ENCODE measurements at places on chromosomes 5 and 9.

- H3K4me1 ChIP-seq: peaks cover 28% of the 10 kb centered on the region
- no peaks in the 10 kb centered on the region for H3K27me3 ChIP-seq
- H3K4me3 ChIP-seq: no peak overlapping the region
- DNase-seq: no peak
Measured at GRCh38 chr5:177526191-177526590, 9.4 kb upstream of the DDX41 start.

DNA sequence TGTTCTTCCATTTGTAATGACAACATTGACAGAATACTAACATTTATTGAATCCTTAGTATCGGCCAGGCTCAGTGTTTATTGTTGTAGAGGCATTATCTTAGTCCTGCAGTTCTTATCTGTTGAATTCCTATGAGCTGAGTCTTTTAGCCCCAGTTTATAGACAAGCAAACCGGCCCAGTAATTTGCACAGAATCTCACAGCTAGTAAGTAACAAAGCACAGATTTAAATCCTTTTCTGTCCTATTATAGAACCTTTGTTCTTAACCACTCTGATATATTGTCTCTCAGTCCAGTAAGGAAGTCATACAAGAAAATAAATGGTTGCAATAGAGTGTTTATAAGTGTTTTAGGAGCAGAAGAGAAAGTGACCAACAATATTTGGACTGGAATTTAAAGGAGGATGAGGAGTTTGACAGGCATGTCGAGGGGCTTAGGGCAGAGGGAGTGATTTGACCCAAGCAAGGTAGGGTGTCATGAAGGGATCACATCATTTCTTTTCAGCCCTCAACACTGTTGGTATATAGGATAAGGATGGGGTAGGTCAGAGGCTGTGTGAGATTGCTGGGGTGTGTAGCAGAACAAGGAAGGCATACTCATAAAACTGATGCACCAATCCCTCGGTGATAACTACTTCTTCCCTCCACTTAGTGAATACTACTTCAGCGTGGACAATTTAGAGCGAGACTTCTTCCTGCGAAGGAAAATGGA lies 39.5 kb downstream of the LARP1 start:
- H3K36me3 ChIP-seq: peaks cover 92% of the 10 kb centered on the region
- no peaks in the 10 kb centered on the region for H3K4me1 ChIP-seq
- H3K4me3 ChIP-seq: no peak overlapping the region
- DNase-seq: no peak

DNA sequence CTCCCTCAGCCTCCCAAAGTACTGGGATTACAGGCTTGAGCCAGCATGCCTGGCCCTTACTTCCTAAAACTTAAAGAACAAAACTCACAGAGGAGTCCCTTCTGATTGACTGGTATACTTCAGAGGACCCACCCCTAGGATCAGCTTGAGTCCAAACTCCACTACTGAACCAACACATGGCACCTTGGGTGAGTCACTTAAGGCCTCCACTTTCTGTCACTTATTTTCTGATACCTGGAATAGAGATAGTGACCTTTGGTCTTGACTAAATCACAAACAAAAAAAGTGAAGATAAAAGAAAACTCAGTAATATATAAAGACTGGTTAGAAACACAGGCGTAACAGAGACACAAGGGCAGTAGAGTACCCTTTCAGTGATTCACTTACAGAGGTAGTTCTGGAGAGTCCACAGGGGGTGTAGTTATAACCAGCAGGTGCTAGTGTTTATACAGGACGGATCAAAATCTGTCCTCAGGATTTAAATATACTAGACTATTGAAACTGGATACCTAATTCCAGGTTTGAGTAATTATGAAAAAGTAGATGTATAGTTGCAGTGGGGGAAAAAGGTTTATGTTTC lies 274.3 kb upstream of the ANKRD55 start:
- no peak overlapping the region for H3K4me3 ChIP-seq
- DNase-seq: no peak
- no peaks in the 10 kb centered on the region for H3K27me3 ChIP-seq
- no peaks in the 10 kb centered on the region for H3K4me1 ChIP-seq
- H3K36me3 ChIP-seq: no peaks in the 10 kb centered on the region

- H3K27me3 ChIP-seq: no peaks in the 10 kb centered on the region
- no peak overlapping the region for H3K27ac ChIP-seq
- no peak overlapping the region for H3K4me3 ChIP-seq
- no peaks in the 10 kb centered on the region for H3K36me3 ChIP-seq
Measured at GRCh38 chr5:90337449-90338052, 72.0 kb downstream of the CETN3 start.

DNA sequence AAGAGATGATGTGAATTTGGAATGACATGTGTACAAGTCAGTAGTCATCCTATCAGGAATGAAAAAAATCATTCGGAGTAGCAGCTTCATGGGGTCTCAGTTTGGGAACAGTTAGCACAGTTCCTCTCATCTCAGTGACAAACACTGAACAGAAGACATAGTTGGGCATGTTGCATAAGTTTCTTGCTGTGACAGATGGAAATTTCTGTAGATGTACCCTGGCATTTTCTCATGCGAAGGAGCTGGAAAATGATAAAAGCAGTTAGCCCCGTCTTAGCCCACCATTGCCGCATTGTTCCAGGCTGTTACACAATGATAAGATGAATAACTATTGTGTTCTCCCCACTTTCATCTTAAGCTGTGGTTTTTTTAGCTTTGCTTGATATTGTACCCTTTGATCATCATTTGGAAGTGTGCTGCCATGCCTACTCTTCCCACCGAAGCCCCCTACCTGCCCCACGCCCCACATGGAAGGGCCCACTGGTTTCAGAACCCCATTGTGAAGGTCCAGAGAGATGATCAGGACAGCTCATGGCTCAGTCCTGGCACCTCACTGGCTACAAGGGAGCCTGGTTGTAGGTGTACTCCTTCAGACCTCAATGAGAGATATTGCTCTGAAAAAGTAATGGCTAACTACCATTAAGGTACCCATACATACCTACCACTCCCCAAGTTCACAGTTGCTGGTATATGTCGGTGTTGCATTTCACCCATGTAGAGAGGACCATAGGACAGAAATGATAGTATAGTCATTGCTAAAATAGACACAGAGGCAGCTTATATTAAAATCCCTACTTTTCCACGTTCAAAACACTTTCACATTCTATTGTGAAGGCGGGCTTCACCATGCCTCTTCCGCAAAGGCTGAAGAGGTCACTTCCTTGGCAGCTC lies 38.8 kb downstream of the SFXN1 start:
- DNase-seq: no peak
- H3K27me3 ChIP-seq: no peaks in the 10 kb centered on the region
- H3K4me3 ChIP-seq: no peak overlapping the region
- no peak overlapping the region for H3K27ac ChIP-seq
- peaks cover 95% of the 10 kb centered on the region for H3K36me3 ChIP-seq

DNA sequence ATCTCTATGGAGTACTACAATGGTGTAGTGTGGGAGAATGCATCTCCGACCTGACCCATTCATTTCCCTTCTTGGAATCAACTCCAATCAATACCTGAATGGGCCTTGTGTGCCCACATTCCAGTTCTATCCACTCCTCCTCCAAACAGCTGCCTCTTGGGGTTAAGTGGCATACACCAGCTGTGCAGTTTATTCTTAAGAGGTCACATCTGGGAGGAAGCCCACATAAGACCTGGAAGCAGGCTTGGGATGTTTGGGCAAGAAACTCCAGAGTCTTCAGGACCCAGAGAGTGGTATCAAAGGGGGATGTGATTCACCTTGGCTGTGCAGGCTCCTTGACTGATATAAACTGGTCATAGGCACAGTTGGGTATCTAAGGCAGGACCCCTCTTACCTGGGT lies 46.0 kb downstream of the ACTBL2 start:
- H3K36me3 ChIP-seq: no peaks in the 10 kb centered on the region
- H3K4me1 ChIP-seq: no peaks in the 10 kb centered on the region
- no peak for DNase-seq
- H3K4me3 ChIP-seq: no peak overlapping the region

GRCh38 chr9:134330590-134330989 lies 4.3 kb downstream of the RXRA start:
- peaks cover 73% of the 10 kb centered on the region for H3K4me1 ChIP-seq
- H3K36me3 ChIP-seq: no peaks in the 10 kb centered on the region
- H3K27me3 ChIP-seq: no peaks in the 10 kb centered on the region
- peak overlapping the region; percentile 92 for H3K4me3 ChIP-seq
- peak; percentile 48 for DNase-seq

DNA sequence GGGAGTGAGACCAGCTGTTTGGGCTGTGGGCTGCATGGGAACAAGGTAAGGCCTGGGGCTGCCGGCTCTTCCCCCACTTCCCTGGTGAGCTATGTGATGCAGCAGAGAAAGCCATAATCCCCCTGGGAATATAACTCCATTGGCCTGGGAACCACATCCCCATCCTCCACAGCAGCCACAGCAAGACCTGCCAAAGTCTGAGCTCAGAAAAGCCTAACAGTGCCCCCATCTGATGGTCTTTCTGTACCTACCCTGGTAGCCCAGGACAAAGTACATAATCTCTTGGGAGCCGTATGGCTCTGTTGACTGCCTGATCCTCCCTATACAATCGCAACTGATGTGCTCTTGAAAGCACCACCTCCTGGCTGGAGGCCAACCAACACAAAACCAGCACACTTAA lies 432.6 kb downstream of the CDH18 start:
- H3K36me3 ChIP-seq: no peaks in the 10 kb centered on the region
- DNase-seq: no peak
- H3K4me3 ChIP-seq: no peak overlapping the region
- H3K27ac ChIP-seq: no peak overlapping the region
- no peaks in the 10 kb centered on the region for H3K27me3 ChIP-seq

DNA sequence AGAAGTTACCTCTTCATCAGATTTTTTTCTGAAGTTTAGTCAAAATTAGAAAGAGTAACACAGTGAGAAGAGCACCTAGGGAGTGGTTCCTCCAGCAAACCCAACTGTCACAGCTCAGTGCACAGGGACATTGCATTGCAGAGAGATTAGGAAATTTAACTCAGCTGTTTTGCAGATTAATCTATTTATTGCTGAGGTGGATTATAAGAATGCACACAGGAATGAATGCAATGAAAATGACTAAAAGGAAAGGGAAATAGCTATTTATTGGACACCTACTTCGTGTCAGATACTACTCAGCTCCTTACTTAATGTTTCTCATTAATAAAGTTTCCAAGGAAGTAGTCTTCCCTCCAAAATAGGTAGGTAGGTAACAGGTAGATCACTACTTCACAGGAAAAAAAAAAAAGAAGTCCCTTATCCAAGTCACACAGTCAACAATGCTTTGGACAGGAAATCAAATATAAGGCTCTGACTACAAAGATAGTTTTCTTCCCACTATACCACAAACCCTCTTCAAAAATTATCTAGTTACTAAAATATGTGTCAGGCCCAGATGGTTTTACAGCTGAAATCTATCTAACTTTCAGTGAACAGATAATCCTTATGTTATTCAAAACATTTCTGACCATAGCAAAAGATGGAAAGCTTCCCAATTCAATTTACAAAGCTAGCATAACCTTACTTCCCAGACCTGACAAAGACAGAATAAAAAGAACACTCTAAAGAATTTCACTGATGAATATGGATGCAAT lies 442.2 kb upstream of the MPDZ start:
- no peak overlapping the region for H3K27ac ChIP-seq
- DNase-seq: no peak
- no peaks in the 10 kb centered on the region for H3K36me3 ChIP-seq

DNA sequence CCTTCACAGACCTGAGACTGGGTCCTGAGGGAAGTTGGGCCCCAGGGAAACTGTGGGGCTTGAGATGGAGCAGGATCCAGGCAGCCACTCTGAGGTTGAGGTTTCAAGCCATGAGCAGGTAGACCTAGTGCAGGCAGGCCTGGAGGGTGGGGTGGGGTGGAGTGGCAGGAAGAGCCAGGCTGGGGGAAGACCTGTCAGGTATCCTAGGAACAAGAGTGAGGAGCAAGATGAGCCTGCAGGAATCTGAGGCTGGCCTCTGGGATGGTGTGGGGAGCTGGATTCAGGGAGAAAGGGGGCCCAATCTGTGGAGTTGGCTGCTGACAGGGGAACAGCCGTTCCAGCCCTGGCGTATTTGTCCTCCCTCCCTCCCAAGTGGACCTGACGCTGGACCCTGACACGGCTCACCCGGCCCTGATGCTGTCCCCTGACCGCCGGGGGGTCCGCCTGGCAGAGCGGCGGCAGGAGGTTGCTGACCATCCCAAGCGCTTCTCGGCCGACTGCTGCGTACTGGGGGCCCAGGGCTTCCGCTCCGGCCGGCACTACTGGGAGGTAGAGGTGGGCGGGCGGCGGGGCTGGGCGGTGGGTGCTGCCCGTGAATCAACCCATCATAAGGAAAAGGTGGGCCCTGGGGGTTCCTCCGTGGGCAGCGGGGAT lies 9.8 kb downstream of the RACK1 start:
- no peak overlapping the region for H3K27ac ChIP-seq
- H3K27me3 ChIP-seq: no peaks in the 10 kb centered on the region
- H3K4me1 ChIP-seq: no peaks in the 10 kb centered on the region
- DNase-seq: no peak
- peaks cover 97% of the 10 kb centered on the region for H3K36me3 ChIP-seq

DNA sequence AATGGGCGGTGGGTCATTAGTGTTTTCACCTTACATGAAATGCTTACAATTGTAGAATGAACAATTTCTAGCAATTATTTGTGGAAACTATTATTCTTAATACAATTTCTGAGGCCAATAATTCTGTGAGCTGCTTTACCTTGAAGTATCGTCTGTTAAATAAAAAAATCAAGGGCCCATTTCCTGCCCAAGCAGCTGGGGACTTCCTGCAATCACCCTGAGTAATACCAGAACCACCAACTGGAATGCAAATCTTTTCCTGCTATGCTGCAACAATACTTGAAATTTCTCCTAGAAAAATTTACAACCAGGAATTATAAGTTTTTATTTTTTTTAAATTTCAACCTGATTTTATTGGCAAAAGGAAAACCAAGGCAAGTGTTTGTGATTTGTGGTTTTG lies 52.6 kb downstream of the ADAMTS16 start:
- no peak overlapping the region for H3K27ac ChIP-seq
- no peaks in the 10 kb centered on the region for H3K4me1 ChIP-seq
- H3K36me3 ChIP-seq: no peaks in the 10 kb centered on the region
- no peaks in the 10 kb centered on the region for H3K27me3 ChIP-seq
- no peak overlapping the region for H3K4me3 ChIP-seq

GRCh38 chr5:107574287-107574686 lies 96.5 kb downstream of the EFNA5 start:
- no peak overlapping the region for H3K27ac ChIP-seq
- DNase-seq: no peak
- H3K4me1 ChIP-seq: peaks cover 3% of the 10 kb centered on the region
- no peaks in the 10 kb centered on the region for H3K27me3 ChIP-seq
- no peaks in the 10 kb centered on the region for H3K36me3 ChIP-seq

- H3K4me3 ChIP-seq: no peak overlapping the region
- no peaks in the 10 kb centered on the region for H3K4me1 ChIP-seq
- no peak for DNase-seq
- no peaks in the 10 kb centered on the region for H3K27me3 ChIP-seq
- H3K36me3 ChIP-seq: no peaks in the 10 kb centered on the region
Measured at GRCh38 chr9:31736581-31737179, 647.8 kb upstream of the ACO1 start.

- peaks cover 10% of the 10 kb centered on the region for H3K36me3 ChIP-seq
- DNase-seq: no peak
- no peaks in the 10 kb centered on the region for H3K27me3 ChIP-seq
- no peak overlapping the region for H3K4me3 ChIP-seq
Measured at GRCh38 chr5:113056988-113057387, 80.4 kb downstream of the DCP2 start.
